ENCODE measurements at places on chromosomes 7 and 10.

DNA sequence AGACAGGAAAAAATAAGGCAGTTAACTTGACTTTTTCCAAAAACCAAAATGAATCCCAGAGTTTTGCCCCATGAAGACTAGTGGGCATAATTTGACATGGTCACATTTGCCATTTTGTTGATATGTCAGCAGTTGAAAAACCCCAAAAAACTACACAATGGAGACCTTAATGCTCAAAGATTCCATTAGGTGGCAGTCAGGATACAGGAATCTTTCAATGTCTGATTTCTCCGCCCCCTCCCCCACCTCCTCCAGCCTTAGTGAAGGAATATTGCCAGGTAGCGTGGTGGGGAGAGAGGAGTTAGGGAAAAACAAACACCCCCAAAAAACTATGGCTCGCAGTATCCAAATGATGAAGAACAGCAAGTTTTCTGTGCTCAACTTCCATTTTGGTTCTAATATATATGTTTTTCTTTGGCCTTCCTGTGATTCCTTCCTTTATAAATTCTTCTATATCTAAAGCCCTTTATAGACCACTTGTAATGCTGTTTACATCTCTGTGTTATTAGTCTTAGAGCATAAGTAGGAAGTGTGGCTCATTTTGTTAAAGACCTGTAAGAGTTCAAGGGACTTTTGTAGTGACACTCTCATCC lies 6.7 kb upstream of the SMNDC1 start:
- DNase-seq = peak; percentile 66

DNA sequence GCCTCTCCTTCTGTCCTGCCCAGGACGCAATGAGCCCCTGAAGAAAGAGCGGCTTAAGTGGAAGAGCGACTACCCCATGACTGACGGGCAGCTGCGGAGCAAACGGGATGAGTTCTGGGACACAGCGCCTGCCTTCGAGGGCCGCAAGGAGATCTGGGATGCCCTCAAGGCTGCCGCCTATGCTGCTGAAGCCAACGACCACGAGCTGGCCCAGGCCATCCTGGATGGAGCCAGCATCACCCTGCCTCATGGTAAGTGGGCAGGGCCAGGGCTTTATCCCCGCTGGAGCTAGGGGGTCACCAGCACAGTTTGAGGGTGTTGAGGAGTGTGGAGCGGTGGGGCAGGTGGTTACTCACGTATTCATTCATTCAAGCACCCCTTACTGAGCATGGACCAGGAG lies 4.7 kb upstream of the ANKRD2 start:
- no peak for DNase-seq

DNA sequence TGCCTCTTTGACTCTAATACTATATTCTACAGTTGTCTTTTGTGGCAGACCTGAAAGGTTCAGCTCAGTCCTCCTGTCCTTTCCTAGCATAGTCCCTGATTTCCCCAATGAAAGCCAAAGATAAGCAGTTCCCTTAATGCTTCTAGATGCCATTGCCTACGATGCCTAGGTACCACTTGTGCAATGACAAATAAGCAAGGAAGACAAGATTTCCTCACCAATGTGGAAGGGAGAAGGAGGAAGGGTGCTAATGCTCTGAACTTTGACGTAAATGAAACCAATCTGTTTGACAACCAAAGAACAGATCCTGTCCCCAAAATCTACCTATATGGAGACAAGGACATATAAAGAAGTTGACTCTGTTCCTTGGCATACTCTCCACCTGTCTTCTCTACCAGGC lies 393.3 kb downstream of the KCNMA1 start:
- DNase-seq = no peak

- DNase-seq = no peak
These were observed 877.6 kb downstream of the LRMDA start for GRCh38 chr10:76309070-76309469.

DNA sequence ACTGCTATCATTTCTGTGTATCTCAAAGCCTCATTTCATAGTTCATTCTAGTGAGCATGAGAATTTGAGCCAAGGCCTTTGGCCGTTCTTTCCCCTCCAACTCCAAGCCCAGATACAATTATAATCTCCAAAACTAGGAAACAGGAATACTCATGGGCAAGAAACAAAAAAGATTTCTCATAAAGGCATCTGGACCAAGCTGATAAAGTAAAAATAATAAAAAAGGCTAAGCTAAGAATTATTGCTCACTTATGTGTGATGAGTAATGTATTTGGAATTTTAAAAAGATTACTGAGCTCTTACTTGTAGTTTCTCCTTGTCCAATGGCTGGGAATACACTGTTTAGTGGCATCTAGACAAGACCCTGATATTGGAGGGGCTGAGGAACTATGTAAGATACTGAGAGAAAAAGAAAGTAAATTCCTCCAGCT lies 196.4 kb upstream of the POM121L12 start:
- no peak for DNase-seq

GRCh38 chr7:90520484-90520883 lies 51.0 kb downstream of the PTTG1IP2 start:
- DNase-seq = no peak

- no peak for DNase-seq
These were observed 555.2 kb downstream of the REEP3 start for GRCh38 chr10:64076322-64076940.

DNA sequence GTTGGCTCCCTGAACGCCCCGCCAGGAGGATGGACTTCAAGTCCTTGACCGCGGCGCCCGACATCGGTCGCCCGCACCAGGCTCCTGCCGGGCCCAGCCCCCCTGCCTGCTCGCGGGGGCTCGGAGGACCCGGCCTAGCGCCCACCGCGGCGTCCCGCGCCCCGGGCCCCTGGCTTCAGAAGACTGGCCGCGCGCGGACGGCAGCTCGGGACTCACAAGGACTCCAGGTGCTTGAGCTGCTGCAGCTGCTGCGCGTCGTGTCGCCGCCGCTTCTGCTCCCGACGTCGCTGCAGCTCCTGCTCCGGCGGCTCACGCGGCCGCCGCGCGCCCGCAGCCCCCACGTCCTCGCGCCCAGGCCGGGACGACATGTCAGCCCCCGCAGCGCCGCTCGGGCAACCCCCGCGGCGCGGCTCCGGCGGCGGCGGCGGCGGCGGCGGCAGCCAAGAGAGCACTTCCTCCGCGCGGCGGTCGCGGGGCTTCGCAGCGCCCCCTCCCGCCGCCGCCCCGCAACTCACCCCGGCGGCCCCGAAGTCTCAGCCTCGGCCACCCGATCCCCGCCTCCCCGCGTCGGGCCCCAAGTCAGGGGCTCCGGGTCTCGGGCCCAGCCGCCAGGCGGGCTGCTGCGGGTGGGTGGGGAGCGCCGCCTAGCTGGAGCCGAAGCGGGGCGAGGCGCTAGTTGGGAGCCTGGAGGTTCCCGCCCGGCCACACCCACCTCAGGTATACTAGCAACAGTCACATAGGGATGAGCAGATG lies at the start of gene RP9:
RP9 (minus strand) TSS at position 400 of the 753 bp plus-strand sequence; CDS start at position 368, 32 bp downstream.
- DNase-seq = peak; percentile 86

- DNase-seq = no peak
These were observed 35.2 kb downstream of the GPAM start for GRCh38 chr10:112148331-112148730.

DNA sequence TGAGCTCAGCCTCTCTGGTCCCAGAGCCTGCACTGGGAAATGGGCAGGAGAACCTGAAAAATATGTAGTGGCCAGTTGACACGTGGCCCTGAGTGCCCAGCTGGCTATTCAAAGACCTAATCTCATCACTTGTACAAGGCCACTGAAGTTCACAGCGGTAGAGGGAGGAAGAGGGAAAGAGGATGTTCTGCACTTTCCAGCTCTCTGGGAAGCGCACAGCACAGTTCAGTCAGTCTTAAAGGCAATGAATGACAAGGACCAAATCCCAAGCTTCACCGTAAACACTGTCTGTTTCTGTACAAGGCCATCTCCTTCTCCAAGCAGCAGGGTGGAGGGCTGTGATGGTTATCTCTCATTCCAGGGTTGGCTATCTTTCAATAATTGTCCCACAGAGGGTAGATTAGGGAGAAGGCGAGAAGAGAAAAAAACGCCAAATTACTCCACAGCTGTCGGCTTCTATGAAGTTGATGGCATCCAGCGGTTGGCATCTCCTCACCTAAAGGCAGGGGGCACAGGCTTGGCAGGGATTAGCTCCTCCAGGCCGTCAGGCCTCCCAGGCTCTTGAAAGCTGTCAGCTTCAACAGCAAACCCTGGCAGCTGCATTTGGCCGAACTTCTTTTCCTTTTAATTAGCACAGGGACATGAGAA lies 10.6 kb downstream of the SFMBT2 start:
- no peak for DNase-seq

GRCh38 chr10:131453721-131454634 lies 142.5 kb upstream of the TCERG1L start:
- DNase-seq = peak; percentile 96

- DNase-seq = no peak
These were observed 240.0 kb downstream of the PHTF2 start for GRCh38 chr7:78038465-78039080.

DNA sequence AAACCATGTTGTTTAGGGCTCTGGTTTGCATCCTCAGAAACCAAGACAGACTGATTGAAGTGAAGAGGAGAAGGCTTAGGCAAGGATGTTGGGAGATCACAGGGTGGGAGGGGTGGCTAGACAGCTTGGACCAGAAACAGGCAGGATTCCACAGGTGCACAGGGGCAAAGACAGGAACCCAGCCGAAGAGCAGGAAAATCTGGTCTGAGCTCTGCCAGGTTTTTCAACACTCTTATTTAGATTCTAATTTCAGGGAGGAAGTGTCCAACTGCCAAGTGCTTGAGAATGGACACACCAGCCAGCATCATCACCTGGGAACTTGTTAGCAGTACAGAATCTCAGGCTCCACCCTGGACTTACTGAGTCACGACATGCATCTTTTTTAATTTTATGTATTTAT lies 93.8 kb downstream of the MARCHF5 start:
- DNase-seq = no peak

DNA sequence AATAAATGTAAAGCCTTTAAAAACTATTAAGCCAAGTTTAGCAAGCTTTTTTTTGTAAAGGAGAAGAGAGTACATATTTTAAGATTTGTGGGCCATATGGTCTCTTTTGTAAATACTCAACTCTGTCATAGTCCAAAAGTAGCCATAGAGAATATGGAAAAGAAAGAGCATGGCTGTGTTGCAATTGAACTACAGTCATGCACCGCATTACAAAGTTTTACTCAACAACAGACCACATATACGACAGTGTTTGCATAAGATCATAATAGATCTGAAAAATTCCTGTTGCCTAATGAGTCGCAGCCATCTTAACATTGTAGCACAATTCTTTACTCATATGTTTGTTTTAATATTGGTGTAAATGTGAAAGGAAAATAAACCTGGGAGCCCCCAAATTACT lies 440.8 kb downstream of the HTR7 start:
- DNase-seq = no peak

GRCh38 chr7:1703871-1704810 lies 34.1 kb downstream of the ELFN1 start:
- no peak for DNase-seq

Measured in nephron progenitor cell (in vitro differentiated cells).